ENCODE measurements at places on chromosomes 5 and 9. TPM values are rescaled to one million over a fixed set of nuclear protein-coding genes. Genes with fewer than 3 reads are reported as not detected.

TNC gene
- not detected for polyA plus RNA-seq

CHSY3 gene
- not detected for polyA plus RNA-seq

TMOD1 gene
- polyA plus RNA-seq = 8.3 TPM

PHF24 gene
- not detected for polyA plus RNA-seq

ZDHHC11B gene
- not detected for polyA plus RNA-seq

SH3PXD2B gene
- not detected for polyA plus RNA-seq

SLCO6A1 gene
- polyA plus RNA-seq = not detected

DNA sequence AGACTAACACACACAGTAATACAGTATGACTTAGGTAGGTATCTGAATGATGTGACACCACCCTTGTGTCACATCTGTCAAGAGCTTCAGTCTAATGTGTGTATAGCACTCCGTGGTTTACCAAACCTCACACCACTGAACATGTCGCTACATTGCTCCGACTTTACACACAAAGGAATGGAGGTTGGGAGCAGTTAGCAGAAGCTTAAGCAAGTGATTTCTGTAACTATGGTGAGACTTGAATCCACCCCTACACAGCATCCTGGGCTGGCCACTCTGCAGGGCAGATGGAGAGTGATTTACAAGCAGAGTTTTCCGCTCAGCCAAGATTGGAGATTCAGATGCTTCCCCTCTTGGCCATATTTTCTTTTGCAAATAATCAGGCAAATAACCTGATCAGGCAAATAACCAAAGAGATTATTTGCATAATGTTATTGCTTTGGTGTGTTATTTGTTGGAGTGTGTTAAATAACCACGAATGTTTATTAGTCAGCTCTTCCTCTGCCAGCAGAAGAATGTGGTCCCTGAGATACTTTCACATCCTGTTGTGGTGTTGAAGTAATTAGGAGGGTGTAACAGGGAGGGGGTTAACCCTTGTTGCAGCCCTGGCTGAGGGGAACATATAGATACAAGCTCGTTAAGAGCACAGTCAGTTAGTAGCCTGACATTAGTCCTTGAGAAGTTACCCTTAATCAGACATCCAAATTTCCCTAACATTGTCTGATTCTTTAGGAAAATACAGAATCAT is 92.8 kb downstream of the SNX18 start:
- H3K4me1 ChIP-seq = peaks cover 23% of the 10 kb centered on the region
- no peaks in the 10 kb centered on the region for H3K27me3 ChIP-seq
- H3K27ac ChIP-seq = no peak overlapping the region
- no peaks in the 10 kb centered on the region for H3K36me3 ChIP-seq

- H3K4me3 ChIP-seq = no peak overlapping the region
- no peak for DNase-seq
- no peak overlapping the region for H3K27ac ChIP-seq
- H3K27me3 ChIP-seq = no peaks in the 10 kb centered on the region
- H3K36me3 ChIP-seq = no peaks in the 10 kb centered on the region
- H3K4me1 ChIP-seq = no peaks in the 10 kb centered on the region
These were observed 120.4 kb downstream of the EBF1 start for GRCh38 chr5:158979290-158979689.

- H3K36me3 ChIP-seq = no peaks in the 10 kb centered on the region
- no peak for DNase-seq
- H3K4me1 ChIP-seq = no peaks in the 10 kb centered on the region
These were observed 156.2 kb downstream of the RGS3 start for GRCh38 chr9:113619491-113620376.

DNA sequence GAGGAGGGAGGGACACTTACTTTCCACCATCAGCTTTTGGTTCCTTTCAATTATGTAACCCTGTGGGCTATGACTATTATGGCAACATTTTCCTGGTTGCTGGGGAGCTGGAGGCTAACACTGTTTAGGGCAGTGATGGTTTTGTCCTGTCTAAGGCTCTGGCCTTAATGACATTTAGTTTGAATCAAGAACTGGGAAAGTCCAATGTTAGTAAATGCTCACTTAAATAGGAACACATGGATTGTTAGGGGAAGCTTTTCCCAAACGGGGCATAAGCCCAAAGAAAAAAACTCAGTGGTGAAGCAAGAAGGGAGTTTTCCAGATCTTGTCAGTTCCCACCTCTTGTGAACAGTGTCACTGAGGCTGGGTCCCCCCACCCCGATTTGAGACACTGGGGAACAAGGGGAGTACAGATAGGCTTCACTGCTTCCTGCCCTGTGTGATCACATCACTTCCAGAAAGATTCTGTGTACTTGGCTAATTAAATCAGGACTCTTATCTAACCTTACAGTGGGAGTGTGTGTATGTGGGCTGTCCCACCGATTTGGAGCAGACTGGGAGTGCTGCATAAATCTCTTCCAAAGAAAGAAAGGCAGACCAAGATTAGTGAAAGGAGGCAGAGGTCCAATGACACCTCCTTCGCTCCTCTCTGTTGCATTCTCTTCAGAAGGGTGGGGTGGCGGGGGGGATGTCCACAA is 206.4 kb downstream of the PTTG1 start:
- DNase-seq = no peak
- no peaks in the 10 kb centered on the region for H3K36me3 ChIP-seq
- no peak overlapping the region for H3K27ac ChIP-seq
- no peaks in the 10 kb centered on the region for H3K27me3 ChIP-seq
- H3K4me1 ChIP-seq = no peaks in the 10 kb centered on the region

- no peaks in the 10 kb centered on the region for H3K36me3 ChIP-seq
- H3K27me3 ChIP-seq = no peaks in the 10 kb centered on the region
- DNase-seq = no peak
- no peak overlapping the region for H3K27ac ChIP-seq
- no peak overlapping the region for H3K4me3 ChIP-seq
These were observed 154.4 kb upstream of the COX7C start for GRCh38 chr5:86463339-86463738.

DNA sequence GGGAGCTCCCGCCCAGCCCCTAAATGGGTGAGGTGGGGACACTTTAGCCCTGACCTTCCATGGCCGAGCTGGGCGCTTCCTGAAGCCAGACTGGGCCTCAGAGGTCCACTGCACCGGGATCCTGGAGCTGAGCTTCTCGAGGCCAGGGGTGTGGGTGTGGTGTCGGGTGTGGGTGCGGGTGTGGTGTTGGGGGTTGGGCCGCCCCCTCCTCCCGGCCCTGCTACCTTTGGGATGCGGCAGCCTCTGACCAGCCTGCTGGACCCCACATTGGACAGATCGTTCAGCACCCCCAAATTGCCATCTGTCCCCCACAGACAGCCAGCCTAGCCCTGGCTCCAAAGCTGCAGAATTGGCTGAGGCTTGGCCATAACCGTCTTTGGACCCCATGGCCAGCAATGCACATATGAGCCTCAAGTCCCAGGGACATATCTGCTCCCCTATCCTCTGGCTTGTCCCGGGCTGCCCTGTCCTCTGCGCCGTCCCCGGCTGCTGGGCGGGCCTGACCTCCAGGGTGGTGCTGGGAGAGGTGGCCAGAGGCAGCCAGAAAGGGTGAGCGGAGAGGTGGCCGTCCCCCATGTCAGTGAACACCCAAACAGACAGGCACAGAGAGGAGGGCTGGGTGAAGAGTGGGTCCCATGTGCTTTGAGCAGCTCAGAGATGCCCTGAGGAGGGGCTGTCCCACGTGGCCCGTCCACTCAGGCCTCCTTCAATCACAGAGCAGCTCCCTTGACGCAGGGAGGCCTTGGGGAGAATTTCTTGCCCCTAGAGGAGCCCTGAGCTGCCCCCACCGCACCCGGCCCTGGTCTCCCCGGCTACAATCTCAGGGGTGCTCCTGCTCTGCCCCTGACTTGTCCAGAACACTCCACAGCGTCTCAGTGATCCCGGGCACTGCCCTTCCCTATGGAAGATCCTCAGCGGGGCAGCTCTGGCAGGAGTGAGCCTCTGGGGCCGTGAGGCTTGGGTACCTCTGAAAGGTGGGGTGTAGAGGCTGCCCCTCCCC is 3.4 kb upstream of the PTGDS start:
- no peak overlapping the region for H3K27ac ChIP-seq
- no peaks in the 10 kb centered on the region for H3K36me3 ChIP-seq
- H3K4me1 ChIP-seq = peaks cover 28% of the 10 kb centered on the region
- H3K27me3 ChIP-seq = no peaks in the 10 kb centered on the region

GRCh38 chr9:6926436-6926835 is 168.7 kb downstream of the KDM4C start:
- DNase-seq = no peak
- H3K4me1 ChIP-seq = no peaks in the 10 kb centered on the region
- H3K36me3 ChIP-seq = peaks cover 6% of the 10 kb centered on the region
- no peak overlapping the region for H3K4me3 ChIP-seq
- no peaks in the 10 kb centered on the region for H3K27me3 ChIP-seq
- H3K27ac ChIP-seq = no peak overlapping the region

DNA sequence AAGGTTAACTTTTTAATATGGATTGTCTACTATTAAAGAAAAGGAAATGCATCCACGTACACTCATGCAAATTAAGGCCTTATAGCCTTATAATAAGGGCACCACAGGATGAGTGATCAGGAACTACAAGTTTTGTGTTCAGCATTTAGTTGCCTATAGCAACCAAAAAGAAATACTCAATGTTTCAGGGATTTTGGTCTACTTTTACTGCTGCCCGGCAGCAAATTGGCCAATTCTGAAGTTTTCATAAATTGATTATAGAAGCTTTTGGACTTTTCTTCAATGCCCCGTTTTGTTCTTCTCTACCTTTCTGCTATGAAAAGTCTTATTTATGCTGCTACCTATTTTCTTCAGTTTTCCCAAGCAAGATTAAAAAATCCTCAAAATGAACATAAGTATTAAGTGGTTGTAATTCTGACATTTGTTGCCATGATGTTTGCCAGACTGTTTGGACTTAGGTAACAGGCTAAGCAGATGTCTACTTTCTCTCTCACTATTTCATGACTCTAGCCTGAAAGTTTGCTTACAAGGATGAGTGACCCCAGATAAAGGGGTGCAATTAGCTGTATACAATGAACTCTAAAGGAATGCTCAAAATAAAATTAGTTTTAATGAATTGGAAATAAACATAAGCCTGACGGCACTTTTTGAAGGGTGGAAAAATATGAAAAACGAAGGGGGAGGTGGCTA is 391.5 kb upstream of the DAB2 start:
- H3K4me1 ChIP-seq = no peaks in the 10 kb centered on the region
- H3K27ac ChIP-seq = no peak overlapping the region
- H3K27me3 ChIP-seq = peaks cover 7% of the 10 kb centered on the region
- no peak overlapping the region for H3K4me3 ChIP-seq
- no peak for DNase-seq
- H3K36me3 ChIP-seq = no peaks in the 10 kb centered on the region

DNA sequence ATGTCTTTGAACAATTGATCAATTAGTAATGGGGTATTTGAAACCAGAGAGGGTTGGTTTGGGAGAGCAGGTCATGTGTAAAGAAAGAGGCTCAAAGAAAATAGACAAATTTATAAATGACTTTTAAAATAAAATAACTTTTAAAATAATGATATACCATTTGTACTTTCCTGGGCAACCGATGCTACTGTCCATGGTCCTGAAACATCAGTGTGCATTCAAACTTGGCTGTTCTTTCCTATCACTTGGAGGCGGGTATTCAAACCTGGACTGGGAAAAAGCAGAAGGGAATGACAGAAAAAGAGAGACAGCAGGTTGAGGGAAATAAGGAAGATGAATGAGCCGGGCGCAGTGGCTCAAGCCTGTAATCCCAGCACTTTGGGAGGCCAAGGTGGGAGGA is 1446.4 kb upstream of the WWC1 start:
- no peak for DNase-seq
- H3K4me3 ChIP-seq = no peak overlapping the region
- H3K36me3 ChIP-seq = no peaks in the 10 kb centered on the region
- no peaks in the 10 kb centered on the region for H3K27me3 ChIP-seq

DNA sequence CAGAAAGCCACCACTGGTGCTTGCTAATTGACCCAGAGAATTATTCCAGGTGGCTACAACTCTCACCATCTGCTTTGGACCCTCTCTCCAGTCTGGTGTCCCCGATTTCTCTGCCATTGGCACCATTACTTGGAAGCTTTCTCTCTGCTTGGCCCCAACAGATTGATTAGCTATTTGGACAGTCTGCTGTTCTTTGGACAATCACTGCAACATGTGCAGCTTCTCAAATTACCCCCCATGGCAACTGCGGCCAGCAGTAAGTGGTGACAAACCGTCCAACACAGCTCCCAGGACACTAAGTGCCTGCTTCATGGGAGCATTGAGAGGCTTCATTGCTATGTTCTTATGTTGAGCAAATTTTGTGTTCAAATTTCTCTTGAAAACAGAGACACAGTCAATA is 309.8 kb downstream of the TAF11L14 start:
- no peaks in the 10 kb centered on the region for H3K27me3 ChIP-seq
- no peak for DNase-seq
- H3K27ac ChIP-seq = no peak overlapping the region
- H3K4me1 ChIP-seq = no peaks in the 10 kb centered on the region
- no peak overlapping the region for H3K4me3 ChIP-seq
- H3K36me3 ChIP-seq = no peaks in the 10 kb centered on the region

GRCh38 chr9:121225240-121225639 is 23.6 kb upstream of the RAB14 start:
- H3K4me1 ChIP-seq = no peaks in the 10 kb centered on the region
- no peaks in the 10 kb centered on the region for H3K36me3 ChIP-seq
- no peak overlapping the region for H3K4me3 ChIP-seq
- H3K27ac ChIP-seq = no peak overlapping the region

- H3K27ac ChIP-seq = no peak overlapping the region
- no peaks in the 10 kb centered on the region for H3K36me3 ChIP-seq
- no peaks in the 10 kb centered on the region for H3K4me1 ChIP-seq
- no peak for DNase-seq
- no peaks in the 10 kb centered on the region for H3K27me3 ChIP-seq
- H3K4me3 ChIP-seq = no peak overlapping the region
These were observed 43.2 kb downstream of the KIF4B start for GRCh38 chr5:155056644-155057269.

DNA sequence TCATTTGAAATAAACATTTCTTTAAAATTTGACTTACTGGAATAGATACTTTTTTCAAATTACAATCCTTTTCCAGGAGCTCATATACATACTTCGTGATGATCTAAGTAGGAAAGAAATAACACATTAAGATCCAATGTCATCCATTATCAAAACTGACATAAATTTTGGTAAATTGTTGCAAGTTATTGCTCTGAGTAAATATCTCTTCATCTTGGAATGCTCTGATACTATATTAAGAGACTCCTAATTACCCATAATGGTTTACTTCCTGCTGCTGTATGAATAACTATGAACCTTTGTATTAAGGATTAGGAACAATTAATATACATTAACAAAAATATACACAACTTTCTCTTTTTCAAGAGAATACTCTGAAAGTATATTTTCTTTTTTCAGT is 223.0 kb upstream of the POU5F2 start:
- DNase-seq = no peak
- H3K4me3 ChIP-seq = no peak overlapping the region
- no peak overlapping the region for H3K27ac ChIP-seq

DNA sequence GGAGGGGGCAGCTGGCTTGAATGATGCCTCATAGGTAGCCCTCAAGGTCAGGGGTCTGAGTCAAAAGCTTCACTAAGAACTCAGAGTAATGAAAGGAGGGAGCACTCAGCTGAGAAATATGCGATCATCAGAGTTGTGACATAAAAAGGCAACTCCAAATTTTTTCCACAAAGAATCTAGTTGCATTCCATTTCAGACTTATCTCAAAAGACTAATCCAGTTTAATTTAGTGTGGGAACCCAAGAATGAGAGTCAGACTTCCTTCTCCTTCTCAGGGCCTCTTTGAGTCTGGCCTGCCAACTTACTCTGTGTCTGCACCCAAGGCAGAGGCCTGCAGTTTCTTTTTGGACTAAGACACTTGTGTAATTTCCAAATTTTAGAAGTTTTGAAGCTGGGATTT is 34.7 kb downstream of the GABRP start:
- no peaks in the 10 kb centered on the region for H3K27me3 ChIP-seq
- DNase-seq = no peak
- no peak overlapping the region for H3K27ac ChIP-seq
- no peaks in the 10 kb centered on the region for H3K4me1 ChIP-seq

- peaks cover 2% of the 10 kb centered on the region for H3K27me3 ChIP-seq
- H3K27ac ChIP-seq = no peak overlapping the region
- no peaks in the 10 kb centered on the region for H3K36me3 ChIP-seq
These were observed 64.8 kb downstream of the UNC13B start for GRCh38 chr9:35226651-35227050.
